Kidney glomerular epithelial cell (primary cell): ENCODE measurements at places on chromosomes 6 and 20.

GRCh38 chr6:16762268-16762549 is 949 bp upstream of the ATXN1 start:
- no peak for DNase-seq

- DNase-seq: no peak
Measured at GRCh38 chr20:48877304-48877703, 44.2 kb upstream of the ARFGEF2 start.

- DNase-seq: no peak
Measured at GRCh38 chr6:56299916-56300315, 52.5 kb upstream of the COL21A1 start.

GRCh38 chr6:88287696-88288095 is 121.5 kb upstream of the CNR1 start:
- DNase-seq: no peak

DNA sequence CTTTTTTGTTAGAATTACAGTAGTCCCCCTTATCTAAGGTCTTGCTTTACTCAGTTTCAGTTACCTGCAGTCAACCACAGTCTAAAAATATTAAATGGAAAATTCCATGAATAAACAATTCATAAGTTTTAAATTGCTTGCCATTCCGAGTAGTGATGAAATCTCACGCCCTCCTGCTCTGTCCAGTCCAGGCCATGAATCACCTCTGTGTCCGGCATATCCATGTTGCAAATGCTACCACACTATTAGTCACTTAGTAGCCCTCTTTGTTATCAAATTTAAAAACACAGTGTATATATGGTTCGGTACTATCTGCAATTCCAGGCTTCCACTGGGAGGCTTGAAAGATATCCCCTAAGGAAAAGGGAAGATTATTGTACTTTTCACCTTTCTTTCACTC is 164.6 kb upstream of the FAM83B start:
- DNase-seq: peak; percentile 42

GRCh38 chr20:9081423-9081966 is 12.6 kb downstream of the PLCB4 start:
- no peak for DNase-seq

DNA sequence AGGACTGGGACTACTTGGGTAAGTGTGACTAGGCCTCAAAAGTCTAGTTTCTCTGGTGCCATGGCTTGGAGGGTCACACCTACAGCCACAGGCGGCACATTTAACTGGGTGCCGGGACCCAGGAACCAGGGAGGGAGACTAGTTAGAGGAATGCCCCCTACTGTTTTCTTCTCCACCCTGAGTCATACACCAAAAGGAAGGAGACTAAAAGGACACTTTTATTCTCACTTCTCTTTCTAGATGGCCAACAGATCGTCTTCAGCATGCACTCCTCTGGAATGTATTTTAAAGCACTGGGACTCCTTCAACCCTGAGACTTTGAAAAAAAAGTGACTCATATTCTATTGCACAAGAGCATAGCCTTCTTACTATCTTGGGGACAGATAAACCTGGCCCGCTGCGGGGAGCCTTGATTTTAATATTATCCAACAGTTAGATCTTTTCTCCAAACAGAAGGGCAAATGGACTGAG is 33.4 kb downstream of the PLN start:
- no peak for DNase-seq

DNA sequence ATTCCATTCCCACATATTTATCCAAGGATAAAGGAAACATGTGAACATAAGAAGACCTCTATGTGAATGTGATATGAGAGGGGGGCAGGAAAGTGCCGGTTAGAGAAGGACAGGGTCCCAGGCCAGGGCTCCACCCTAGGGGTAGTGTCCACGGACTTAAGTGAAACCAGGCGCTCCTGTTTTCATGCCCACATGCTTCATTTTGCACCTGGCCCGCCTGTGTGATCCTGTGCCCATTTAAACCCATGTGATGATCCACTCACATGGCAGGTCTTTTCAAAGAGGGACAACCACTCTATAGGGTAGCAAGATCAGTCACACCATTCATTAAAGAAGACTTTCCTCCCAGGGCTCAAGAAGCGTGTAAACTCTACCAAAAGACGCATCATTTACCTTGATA is 865.3 kb upstream of the GJE1 start:
- DNase-seq: no peak
